ENCODE measurements at places on chromosomes 2 and 18.

DNA sequence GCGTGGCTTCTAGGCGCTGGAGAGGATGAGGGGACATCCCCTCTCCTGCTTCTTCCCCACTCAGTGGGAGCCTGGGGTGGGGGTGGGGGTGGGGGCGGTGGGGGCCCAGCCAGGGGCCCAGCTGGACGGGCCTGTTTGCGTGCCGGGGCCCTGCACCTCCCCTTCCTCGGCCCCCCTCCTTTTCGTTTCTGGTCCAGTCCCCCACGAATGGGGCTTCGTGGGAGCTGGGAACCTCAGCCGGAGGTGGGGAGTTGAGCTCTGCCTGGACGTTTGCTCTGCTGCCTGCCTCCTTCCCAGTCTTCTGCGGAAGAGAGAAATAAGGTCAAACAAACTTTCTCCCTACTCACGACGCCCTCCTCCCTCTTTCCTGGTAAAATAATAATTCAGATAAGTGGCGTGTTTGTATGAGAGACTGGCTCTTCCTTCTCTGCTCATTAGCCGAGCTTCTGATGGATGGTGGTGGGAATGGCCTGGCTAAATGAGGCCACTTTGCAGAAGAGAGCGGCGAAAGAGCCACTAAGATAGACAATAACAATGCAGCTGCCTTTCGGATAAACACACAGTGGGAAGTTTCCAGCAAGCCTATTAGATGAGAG is 782 bp downstream of the MTA3 start:
- no peak for DNase-seq

DNA sequence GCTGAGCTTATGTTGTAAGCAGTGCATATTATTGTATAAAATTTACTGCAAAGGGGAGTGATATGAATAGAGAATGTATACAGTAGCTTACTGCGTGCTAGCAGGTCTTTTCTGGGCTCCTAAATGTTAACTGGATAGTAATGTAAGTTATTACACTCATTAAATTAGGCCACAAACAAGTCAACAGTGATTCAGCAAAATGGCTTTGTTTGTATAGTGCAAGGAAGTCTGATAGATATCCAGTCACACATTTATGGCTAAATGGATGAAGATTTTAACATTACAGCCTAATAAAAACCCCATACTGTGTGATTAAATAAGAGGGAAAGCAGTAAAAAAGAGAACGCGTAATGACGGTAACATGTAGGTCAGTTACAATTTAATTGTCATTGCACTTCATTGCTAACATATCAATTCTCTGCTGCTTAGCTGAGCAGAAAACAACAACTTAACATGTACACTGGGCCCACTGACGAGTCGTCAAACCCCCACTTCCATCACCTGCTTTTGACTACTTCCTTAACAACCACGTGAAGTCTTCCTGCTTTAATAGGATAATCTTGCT is 665.0 kb upstream of the FANCL start:
- DNase-seq = no peak

- no peak for DNase-seq
Observed at GRCh38 chr2:16038621-16039020, 98.3 kb downstream of the MYCN start.

DNA sequence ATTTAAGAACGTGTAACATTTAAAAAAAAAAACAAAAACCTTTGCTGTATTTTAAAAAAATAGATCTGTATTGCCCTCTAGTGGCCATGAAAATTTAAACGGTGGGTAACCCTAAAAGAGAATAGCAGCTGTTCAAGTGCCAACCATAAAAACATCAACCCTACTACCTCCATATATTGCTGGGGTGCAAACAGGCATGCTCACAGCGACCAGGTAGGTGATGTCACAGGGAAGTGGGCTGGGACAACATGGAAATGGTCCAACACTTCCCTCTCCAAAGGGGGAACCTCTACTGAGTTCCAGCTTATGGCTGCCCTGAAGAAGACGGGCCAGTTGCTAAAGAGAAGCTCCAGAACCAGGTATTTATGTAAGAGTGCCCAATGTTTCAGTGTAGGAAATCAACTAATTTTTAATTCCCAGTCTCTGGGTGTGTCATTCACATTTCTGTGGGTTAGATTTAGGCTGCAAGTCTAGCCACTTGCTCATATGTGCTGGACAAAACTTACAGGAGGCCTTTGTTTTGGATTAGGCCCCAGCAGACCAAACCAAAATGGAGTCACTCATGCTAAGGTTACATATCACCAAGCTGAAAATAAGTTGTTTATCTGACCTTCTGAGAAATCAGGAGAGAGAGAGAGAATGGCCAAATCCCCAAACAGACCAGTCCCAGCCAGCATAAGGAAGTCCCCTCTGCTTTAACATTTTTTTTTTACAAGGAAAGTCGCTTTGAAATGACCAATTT is 54.5 kb downstream of the SKA1 start:
- DNase-seq = no peak

DNA sequence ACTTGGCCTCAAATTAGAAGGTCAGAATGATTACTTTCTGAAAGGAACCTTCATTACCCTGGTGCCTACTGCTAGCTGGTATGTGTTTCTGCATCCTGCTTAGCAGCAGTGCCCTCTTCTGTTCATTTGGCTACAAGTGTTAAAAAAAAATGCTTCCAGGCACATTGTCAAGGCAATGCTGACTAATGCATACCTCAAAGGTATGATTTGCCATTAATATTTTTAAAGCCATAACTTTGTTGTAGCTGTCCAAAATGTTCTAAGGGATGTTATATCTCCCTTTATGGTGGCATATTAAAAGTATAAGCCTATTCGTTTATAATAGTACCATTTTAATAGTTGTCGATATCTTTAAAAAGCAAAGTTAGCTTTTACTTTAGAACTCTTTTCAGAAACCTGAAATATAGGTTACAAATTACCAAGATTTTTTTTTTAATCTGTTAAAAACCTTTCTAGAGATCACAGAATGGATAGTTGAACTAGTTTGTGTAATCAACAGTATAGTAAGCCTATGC is 52.0 kb upstream of the FAM171B start:
- peak; percentile 48 for DNase-seq

- peak; percentile 49 for DNase-seq
Observed at GRCh38 chr2:205198140-205198525, 484.2 kb upstream of the NRP2 start.

- DNase-seq = peak; percentile 78
Observed at GRCh38 chr2:3633089-3633981, 24.7 kb upstream of the ALLC start.

DNA sequence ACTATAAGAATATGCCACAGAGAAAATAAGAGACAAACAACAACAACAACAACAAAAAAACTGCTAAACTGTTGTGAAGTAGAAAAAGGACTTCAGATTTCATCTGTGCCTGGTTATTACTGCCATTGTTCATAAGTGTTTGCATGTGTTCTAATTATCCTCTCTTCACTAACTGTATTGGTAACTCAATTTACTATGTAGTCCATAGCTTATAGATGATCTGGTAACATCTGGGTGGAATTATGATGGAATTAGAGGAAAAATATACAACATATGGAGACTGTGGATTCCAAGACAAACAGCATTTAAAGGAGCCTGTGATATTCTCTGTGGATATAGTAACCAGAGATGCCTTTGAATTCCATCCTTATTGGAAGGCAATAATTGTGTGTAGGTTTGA is 1891.5 kb upstream of the PIK3C3 start:
- no peak for DNase-seq

- no peak for DNase-seq
Observed at GRCh38 chr2:42906557-42907411, 114.4 kb upstream of the HAAO start.

DNA sequence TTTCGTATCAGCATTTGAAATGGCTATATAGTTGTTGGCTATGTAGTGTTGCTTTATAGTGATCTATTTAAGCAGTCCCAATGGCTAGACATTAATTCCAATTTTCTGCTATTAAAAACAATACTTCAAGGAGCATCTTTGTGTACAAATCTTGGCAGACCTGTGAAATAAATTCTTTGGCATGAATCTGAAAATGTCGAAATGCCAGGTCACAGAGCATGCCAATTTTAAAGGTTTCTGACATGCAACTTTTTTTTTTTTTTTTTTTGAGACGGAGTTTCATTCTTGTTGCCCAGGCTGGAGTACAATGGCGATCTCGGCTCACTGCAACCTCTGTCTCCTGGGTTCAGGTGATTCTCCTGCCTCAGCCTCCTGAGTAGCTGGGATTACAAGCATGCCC is 26.8 kb upstream of the CABLES1 start:
- DNase-seq = no peak

GRCh38 chr2:172234716-172235691 is 132.3 kb upstream of the DLX2 start:
- no peak for DNase-seq

DNA sequence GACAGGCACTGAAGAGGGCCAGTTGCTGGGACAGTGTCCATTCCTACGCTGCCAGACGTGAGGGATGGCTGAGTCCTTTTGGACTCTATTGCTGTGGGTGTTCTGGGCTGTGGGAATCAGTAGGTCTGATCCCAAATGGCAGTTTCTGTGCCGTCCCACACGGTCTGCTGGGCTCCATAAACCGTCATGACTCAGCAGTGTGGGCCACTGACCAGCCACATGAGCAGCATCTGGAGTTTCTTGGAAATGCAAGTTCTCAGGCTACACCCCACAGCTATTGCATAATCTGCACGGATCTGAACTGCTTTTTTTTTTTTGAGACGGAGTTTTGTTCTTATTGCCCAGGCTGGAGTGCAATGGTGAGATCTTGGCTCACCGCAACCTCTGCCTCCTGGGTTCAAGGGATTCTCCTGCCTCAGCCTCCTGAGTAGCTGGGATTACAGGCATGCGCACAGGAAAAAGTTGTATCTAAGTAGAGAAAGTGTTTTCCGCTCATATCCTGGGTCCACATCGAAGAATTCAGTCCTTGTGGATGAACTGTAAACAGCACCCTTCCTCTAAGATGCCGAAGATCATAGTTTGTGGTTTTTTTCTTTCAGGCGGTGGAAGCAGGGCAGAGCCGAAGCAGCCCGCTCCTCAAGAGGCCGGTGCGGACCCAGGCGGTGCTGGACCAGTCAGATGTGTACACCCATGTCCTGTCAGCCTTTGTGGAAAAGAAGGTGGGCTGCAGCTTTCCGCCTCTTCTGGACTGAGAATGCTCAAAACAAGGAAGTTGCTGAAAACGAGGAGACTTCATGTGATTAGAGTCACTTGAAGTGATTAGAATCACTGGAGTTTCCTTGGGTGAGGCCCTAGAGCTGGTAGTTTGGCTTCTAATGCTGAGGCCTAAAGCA is 25.5 kb downstream of the RMC1 start:
- no peak for DNase-seq

GRCh38 chr2:160870729-160871465 is 289.3 kb upstream of the TANK start:
- no peak for DNase-seq

DNA sequence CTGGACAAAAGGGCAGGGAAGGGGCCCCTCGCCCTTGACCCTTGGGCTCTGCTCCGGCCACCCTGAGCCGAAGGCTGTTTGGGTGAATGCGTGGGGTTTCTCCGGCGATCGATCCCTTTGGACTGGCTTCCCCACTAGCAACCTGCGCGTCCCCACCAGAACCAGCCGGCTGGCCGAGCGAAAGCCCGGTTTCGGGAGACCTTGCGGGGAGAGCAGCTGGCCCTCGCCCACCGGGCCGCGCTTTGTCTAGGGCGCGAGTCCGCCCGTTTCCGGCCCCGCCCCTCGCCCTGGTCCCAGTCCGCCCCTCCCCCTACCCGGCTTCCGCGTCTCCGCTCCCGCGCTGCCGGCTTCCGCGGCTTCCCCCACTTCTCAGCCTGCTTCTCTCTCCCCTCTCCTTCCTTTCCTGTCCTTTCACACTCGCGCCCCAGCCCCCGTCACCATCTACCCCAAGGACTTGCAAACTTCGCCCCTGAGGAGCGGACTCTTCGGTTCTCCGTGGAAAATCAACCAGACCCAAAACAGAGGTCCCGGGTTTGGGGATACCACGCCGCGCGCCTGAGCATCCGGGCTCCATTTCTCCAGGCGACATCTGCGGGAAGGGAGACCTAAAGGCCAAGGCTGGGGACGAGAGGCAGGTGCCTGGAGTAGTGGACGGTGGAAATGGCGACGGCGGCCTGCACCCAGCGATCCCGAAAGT is 48.0 kb upstream of the ATP6V1B1 start:
- no peak for DNase-seq
